ENCODE measurements at places on chromosomes 7 and 10.

GRCh38 chr7:131945957-131946544 lies 389.6 kb upstream of the PODXL start:
- DNase-seq, result no peak

DNA sequence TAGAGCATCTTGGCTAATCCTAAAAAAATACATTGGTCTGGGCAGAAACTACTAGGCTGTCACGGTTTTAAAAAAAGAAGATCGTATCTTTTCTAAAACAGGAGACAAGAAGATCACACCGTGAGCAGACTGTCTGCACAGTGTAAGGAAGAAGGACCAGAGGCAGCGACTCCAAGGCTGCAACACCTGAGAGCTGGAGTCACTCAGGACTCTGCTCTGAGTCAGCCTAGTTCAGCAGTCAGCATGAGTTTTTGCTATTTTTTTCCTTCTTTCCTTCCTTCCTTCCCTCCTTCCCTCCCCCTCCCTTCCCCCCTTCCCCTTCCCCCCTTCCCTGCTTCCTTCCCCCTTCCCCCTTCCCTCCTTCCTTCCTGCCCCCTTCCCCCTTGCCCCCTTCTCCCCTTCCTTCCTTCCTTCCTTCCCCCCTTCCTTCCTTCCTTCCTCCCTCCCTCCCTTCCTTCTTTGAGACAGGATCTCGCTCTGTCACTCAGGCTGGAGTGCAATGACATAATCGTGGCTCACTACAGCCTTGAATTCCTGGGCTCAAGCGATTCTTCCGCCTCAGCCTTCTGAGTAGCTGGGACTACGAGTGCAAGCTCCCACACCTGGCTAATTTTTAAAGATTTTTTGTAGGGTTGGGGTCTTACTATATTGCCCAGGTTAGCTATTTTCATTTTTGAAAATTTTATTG lies 24.4 kb downstream of the BAG3 start:
- no peak for DNase-seq

DNA sequence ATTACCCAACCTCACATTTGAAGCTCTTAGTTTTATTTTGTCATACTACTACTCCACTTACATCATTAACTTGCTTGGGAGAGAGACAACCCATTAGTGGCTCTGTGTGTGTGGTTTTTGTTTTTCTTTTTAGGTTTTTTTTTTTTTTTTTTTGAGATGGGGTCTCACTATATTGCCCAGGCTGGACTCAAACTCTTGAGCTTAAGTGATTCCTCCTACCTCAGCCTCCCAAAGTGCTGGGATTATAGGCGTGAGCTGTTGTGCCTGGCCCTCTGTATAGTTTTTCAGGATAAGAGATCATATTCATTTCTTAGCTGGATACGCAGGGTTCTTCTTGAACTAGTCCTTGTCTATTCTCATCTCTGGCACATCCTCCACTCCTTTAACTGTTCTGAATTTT lies 41.1 kb downstream of the KMT2E start:
- no peak for DNase-seq

DNA sequence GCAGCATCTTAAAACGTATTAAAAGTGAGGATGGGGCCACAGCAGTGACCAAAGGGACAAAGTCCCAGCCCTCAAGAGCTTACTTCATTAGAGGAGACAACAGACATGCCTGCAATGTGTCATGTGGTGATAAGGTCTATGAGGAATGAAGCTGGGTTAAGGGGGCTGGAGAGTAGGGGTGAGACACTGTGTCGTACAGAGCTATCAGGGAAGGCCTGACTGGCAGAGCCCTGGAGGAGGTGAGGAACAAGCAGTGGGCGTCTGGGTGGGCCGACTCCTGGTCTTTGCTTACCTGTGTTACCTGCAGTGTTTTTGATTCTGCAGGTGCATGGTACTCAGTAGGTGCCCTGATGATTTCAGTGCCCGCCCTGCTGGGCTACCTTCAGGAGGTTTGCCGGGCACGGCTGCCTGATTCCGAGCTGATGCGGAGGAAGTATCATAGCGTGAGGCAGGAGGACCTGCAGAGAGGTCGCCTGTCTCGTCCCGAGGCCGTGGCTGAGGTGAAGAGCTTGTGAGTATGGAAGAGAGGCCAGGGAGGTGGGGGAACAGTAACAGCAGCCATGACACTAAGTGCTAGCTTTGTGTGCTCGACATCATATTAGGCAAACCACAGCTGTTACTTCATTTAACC lies 7.6 kb downstream of the ZFYVE27 start:
- no peak for DNase-seq

- no peak for DNase-seq
Measured at GRCh38 chr7:105857009-105857952, 19.1 kb downstream of the ATXN7L1 start.

- no peak for DNase-seq
Measured at GRCh38 chr7:24464861-24465260, 108.4 kb upstream of the PALS2 start.

DNA sequence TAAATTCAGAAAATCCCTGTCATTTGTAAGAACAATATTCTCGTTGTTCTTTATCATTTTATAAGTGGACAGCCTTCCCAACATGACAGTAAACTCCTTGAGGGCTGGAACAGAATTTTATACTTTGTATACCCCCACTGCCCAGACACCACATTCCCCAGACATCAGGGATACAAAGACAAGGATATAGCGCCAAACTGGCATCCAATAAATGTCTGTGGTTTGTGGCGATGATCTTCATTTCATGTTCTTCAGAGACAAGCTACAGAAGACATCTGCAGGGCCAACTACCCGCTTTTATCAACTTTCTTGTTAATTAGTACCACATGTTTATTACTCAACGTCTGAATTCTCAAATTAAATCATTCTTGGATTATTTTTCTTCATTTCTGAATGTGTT lies 155.9 kb downstream of the ATE1 start:
- no peak for DNase-seq

- no peak for DNase-seq
Measured at GRCh38 chr10:133326223-133326551, 10.5 kb downstream of the CALY start.

GRCh38 chr10:86918022-86918471 lies 39.4 kb downstream of the MMRN2 start:
- DNase-seq, result no peak

- DNase-seq, result no peak
Measured at GRCh38 chr7:137943132-137943551, 58.7 kb downstream of the CREB3L2 start.

GRCh38 chr10:118107541-118107940 lies 60.8 kb upstream of the RAB11FIP2 start:
- no peak for DNase-seq

GRCh38 chr7:150384406-150385301 lies 5.5 kb downstream of the ZNF775 start:
- DNase-seq, result no peak

GRCh38 chr7:85673876-85674275 lies 487.0 kb upstream of the SEMA3D start:
- no peak for DNase-seq

DNA sequence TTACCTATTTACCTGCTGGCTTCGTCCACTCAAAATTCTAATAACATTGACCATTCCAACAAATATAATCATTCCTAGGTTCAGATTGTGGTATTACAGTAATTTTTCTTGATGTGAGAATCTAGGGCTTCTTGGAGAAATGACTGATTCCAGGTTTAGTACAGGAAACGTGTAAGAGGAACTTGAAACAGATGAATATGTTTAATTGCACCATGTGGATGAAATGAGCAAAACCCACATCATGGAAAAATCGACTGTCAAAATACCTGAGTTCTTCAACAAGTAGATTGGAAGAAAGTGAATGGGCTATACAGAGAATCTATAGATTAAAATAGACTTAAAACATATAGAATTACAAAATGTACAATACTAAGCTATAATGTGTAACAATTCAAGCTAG lies 24.9 kb upstream of the OR9A4 start:
- no peak for DNase-seq

DNA sequence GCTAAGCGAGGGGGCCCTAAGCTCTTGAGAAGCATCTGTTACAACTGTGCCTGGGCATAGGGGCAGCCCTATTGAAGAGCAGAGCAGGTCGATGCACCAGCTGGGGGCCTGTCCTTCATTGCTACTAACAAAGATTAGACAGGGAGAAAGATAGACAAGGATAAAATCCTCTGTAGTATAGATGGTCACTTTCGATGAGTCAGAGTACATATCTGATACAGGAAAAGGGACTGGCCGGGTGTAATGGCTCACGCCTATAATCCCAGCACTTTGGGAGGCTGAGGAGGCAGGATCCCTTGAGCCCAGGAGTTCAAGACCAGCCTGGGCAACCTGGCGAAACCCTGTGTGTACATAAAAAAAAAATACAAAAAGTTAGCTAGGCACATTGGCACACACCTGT lies 13.6 kb downstream of the OPTN start:
- no peak for DNase-seq

GRCh38 chr10:4385231-4385870 lies 440.7 kb upstream of the AKR1E2 start:
- DNase-seq, result no peak

GRCh38 chr7:121466455-121466854 lies 70.3 kb upstream of the FAM3C start:
- no peak for DNase-seq

DNA sequence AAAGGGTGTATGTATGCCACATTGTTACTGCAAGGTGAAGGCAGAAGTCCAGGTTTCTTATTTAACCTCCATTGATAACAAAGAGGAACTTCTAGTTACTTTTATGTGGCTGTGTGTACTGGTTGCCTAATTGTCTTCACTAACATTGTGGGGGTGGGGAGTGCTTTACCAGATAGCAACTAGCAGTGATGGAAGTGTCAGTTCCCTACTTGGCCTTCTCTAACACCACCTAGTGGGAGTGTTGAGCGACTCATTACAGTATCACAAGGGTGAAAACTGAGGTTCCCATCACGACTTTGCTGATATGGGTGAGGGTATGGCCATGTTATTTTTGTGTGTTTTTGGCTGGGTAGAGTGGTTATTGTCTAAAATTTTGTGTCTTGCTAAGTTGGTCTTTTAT lies 274.4 kb downstream of the THSD7A start:
- no peak for DNase-seq

DNA sequence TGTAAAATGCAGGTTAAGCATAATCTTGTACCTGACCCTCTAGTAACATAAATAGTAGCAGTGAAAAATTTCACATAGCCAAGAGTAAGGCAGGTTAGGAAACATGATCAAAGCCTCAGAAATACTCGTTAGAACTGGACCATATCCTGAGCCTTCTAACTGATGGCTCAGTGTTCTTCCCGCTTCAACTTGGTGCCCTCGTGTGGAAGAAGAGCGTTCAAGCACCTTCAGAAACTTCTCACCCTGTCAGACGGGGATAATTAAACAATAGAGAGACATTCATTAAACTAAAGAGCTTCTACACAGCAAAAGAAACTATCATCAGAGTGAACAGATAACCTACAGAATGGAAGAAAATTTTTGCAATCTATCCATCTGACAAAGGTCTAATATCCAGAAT lies 124.5 kb downstream of the MYOF start:
- DNase-seq, result no peak

- no peak for DNase-seq
Measured at GRCh38 chr7:22631730-22632129, 95.3 kb upstream of the IL6 start.

- no peak for DNase-seq
Measured at GRCh38 chr10:70131560-70131937, 1.1 kb downstream of the AIFM2 start.

DNA sequence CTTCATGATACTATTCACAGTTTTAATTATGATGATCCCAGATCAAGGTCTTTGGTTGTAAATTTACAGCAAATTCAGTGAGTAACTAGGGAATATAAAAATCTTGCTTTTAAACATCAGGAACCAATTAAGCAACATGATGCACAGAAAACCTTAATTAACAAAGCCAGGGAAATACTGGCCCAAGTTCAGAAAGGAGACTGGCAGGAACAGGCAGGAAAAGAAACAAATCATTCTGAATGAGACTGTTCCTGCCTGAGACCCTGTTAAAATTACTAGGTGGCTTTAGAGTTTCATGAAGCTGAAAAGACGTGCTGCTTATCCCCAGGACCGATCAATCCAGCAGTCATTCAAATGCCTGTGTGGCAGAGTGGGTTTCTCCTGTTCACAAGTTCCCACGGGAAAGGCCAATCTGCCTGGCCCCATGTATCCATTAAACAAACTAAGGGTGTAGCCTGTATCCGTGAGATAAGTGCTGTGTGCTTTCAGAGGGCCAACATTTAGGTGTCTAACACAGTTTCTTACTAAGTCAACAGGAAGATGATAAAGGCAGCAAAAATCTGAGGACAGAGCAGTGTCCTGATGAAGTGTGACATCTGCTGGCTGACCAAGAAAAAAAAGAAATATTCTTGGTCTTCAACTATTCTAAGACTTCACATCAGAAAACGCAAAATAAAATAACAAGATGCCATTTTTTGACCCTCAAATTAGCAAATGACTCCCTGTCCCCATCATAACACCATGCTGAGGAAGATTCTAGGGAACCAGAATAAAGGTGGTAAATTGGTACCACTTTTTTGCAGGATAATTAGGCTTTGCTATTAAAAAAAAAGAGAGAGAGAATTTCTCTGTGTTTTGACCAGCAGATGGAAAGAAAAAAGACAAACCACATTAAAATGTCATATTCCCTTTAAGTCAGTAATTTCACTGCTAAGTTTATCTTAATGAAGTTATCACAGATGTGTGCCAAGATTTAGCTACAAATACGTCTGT lies 34.2 kb downstream of the PUS7 start:
- no peak for DNase-seq

GRCh38 chr10:97089209-97089870 lies 96.4 kb downstream of the SLIT1 start:
- DNase-seq, result no peak

DNA sequence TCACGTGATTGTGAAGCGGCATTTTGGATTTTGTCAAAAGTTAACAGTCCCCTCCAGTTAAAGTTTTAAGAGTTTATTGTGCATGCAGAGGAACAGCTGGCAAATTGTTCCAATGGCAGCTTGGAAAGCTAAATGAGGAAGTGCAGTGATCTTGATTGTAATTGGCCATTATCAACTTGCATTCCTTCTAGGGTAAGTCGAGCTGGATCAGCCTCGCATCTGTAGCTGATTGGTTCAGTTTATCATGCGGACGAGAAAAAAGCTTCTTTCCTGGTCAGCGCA lies 566 bp downstream of the ZNF789 start:
- DNase-seq, result no peak

DNA sequence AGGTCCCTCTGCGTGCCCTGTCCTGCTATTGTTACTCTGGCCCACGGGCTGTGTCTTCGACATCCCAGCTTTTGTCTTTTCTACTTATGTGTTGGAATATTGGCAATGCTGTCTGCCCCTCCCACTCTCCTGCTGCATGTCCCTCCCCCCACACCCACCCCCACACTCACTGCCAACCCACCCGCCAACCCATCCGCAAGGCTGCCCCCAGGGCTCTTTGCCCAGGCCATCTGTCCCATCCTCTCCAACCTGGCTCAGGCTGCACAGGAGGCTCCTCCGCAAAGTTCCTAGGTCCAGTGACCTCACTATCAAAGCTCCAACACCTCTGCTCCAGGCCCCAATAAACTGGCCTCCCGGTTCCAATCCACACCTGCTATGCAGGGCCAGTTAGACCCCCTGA lies 167.1 kb upstream of the PRR15 start:
- no peak for DNase-seq
